ENCODE measurements at places on chromosomes 6 and 20. TPM values are rescaled to one million over a fixed set of nuclear protein-coding genes. Genes with fewer than 3 reads are reported as not detected.

GRCh38 chr20:17808357-17808756 is 108.6 kb downstream of the BANF2 start:
- peak; percentile 51 for DNase-seq

- DNase-seq, result no peak
Observed at GRCh38 chr6:37298958-37299357, 41.0 kb upstream of the TMEM217 start.

DNA sequence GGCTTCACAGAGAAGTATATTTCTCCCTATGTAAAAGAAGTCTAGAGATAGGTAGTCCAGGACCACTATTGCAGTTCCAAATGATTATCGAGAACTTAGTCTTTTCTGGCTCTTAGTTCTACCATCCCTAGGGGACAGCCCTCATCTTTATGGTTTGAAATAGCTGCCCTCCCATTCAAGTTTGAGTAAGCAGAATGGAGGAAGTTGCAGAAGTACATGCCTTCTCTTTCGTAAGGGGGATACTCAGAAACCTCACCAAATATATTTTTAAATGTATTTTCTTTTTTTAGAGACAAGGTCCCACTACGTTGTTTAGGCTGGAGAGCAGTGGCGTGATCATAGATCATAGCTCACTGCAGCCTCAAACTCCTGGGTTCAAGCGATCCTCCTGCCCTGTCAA is 236.8 kb upstream of the RREB1 start:
- no peak for DNase-seq

DNA sequence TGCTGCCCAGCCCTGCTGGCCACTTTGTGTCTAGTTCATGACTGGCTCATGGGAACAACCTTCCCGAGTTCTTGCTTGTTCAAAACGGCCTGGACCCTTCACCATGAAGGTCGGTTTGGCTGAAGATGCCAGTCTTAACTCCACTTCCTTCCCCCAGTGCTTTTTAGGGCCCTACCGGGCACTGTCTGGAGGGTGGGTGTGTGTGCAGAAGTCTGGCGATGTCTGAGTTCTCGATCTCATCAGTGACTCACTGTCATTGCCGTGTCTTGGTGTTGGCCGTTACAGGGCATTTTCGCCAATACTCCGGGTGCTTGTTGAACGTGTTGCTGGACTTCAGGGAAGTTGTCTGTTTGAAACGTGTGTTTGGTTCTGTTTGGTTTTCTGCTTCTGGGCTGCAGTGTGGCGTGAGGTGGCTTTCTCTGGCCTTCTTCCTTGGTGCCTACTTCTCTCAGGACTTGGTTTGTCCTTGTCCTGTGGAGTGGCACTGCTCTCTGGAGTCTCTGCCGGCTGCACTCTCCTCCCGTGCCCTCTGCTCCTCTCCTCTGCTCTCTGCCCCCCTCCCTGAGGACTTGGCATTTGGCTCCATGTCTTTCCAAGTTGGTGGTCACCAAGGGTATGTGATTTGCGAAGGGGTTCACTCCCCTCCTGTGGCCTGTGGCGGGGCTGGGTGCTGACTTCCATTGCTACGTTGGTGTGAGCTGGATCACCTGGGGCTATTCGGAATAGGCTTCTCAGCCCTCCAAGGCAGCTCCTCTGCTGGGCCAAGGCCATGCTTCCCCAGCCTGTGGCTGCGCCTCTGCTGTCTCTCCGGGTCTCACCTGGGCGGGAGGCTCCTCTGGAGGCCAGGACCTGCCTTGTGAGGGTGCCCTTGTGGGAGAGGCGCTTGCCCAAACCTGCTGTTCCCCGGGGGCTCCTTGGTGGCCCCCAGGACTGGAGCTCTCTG is 38.2 kb downstream of the PYGB start:
- peak; percentile 14 for DNase-seq

DNA sequence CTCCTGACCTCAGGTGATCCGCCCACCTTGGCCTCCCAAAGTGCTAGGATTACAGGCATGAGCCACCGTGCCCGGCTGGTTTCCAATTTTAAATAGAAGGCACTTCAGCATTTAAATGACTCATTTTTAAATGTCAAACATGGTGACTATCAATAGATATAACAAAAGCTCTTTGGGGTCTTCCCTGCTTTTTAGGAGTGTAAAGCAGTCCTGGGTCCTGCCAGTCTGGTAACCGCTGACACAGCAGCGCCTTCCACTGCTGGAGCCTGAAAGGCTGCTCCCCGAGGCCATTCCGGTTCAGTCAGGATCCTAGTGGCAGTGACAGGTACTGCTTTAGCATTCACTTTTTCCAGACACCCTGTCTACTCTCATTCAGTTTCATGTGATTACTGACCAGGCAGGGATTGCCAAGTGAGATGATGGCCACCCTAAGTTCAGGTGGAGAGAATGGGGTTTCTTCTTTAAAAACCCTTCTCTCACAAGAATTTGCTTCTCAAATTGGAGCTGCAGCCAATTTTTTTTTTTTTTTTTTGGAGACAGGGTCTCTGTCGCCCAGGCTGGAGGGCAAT is 5.1 kb downstream of the DIDO1 start:
- peak; percentile 40 for DNase-seq

CD93 gene
- total RNA-seq, result 46.3 TPM

DNA sequence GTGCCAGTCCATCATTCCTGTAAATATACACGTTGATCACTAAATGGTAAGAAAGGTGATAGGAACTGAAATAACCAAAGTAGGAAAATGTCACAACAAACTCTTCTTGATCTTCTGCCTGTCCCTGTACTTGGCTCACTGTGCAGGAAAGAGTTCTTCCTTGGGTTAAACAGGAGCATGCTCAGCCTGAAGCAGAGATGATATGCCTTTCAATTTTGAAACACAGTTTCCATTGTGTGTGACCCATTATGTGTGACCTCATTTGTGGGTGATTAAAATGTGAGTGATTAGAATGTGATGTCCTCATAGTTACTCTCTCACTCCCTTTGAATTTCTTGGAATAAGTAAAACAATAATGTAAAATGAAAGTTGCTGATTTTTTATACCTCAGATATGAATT is 427.2 kb upstream of the AGPAT4 start:
- no peak for DNase-seq

GRCh38 chr6:90297115-90297866 is 648 bp upstream of the BACH2 start:
- DNase-seq, result no peak

GRCh38 chr6:35368038-35368887 is 25.9 kb downstream of the PPARD start:
- DNase-seq, result no peak

HMGA1 gene
- 32.5 TPM for total RNA-seq

- peak; percentile 16 for DNase-seq
Observed at GRCh38 chr20:48622421-48622820, 205.4 kb downstream of the PREX1 start.

- DNase-seq, result no peak
Observed at GRCh38 chr20:14948416-14948815, 611.0 kb upstream of the FLRT3 start.

DNA sequence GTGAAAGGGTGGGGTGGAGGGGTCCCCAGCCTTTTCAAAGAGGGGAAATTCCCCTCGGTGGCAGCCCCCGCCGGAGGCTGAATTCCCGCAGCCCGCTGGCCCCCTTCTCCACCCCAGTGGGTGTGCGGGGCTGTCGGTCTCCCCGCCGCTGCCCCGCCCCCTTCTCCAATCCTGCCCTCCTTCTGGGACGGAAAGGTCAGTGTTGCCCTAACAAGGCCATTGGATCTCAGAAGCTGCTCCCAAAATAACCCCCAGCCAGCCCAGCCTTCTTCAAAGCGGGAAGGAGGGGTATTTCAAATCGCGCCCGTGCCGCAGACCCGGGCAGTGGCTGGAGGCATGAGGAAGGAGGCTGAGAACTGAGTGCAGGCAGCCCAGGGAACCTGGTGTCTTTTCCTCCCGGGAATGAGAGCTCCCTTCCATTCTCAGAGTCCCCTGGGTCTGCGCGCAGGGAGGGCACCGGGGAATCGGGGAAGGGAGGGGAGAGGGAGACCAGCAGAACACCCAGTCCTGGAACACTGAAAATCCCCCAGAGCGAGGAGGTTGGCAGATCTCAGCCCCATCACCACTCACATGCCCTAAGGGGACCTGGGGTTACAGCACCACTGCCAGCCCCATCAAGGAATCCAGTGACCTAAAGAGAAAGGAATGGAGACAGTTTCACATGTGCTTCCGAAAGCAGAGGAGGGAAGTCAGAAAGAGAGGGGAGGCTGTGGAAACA is at the start of gene JPH2:
JPH2 (minus strand) TSS at position 135 of the 718 bp plus-strand sequence. CDS start 483 bp downstream, outside the sequence.
- peak; percentile 66 for DNase-seq

- no peak for DNase-seq
Observed at GRCh38 chr6:73285674-73286283, 22.8 kb upstream of the KHDC1 start.

LEMD2 gene
- total RNA-seq, result 33.7 TPM

DNA sequence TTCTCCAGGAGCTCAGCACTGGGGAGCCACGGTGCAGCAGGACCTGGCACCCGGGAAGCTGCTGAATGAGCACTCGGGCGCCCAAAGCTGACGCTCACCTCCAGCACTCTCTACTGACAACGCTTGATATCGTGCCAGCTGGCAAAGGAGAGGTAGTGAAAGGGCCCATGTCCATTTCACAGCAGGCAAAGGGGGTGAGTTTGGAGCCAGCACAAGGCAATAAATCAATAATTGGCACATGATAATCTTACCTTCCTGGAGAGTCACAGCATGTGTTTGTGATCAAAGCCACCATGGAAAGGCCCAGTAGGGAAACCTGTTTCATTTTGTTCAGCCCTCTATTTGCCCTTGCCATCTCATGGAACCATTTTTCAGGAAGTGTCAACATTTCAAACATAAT is 23.3 kb upstream of the SMIM26 start:
- DNase-seq, result peak; percentile 51

GRCh38 chr6:134340179-134340975 is 22.5 kb upstream of the SGK1 start:
- no peak for DNase-seq

PNPLA1 gene
- not detected for total RNA-seq

- no peak for DNase-seq
Observed at GRCh38 chr6:13831615-13832014, 17.3 kb upstream of the MCUR1 start.

DNA sequence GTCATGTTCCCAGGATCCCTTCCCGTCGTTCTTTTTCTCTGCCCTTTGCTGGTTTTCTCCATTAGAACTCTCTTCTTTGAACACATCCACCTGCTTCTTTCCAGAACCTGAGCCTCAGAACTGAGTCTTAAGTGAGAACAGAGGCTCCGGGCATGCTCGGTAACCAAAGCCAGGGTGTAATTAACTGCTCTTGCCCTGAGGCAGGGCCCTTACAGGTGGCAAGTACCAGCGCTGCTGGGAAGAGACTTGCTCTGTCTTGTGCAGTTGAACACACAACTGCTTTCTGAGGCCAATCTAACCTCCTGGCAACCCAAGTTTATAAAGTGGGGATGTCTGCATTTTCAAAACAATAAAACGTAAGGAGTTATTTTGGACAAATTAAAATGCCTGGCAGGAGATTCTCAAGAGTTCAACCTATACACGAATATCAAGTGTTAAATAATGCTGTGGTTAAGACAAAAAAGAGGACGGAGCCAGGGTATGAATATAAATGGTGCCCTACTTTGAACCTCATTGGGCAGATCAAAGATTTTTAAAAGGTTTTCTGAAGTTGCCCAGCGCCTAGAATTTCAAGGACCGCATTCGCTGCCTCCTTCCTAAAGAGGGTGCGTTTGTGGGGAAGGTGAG is 12.4 kb upstream of the DEK start:
- DNase-seq, result no peak

DNA sequence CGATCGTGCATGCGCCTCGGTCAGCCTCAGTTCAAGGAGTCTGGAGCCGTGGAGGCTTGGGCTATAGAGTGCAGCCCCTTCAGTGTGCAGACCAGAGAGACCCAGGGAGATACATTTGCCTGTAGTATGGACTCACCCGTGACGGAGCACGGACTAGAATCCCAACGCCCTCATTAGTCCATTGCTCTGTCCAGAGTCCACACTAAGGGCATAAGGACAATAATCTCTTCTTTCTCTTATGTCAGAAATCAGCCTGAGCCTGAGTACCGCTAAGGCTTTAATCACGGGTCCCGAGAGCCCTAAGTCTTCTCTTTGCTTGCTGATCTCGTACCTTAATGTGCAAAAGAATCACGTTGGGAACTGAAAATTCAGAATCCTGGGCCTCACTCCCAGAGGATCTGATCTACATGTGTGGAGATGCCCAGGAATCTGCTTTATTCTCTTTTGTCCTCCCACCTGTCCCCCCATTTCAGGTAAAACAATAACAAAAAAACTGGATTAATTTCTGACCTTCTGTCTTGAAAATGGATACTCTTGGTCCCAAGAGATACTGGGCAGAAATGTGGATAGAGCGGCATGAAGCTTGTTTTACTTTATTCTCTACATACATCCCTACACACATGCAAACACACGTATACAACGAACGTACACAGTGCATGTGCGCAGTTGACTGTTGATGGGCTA is 671 bp downstream of the BPHL start:
- DNase-seq, result no peak

FOXC1 gene
- 25.9 TPM for total RNA-seq

GJA10 gene
- total RNA-seq, result not detected

DNA sequence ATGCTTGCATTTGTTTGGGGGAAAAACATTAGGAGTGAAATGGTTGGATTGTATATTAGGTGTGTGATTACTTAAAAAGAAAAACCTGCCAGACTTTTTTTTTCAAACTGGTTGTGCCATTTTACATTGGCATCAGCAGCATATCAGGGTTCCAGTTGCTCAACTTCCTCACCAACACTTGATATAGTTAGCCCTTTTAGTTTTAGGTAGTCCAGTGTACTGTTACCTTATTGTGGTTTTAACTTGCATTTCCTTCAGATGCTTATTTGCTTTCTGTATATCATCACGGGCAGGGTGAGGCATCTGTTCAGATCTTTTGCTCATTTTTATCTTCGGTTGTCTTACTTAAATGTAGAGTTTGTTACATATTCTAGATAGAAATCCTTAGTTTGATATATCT is 5.2 kb downstream of the XRN2 start:
- DNase-seq, result no peak

DNA sequence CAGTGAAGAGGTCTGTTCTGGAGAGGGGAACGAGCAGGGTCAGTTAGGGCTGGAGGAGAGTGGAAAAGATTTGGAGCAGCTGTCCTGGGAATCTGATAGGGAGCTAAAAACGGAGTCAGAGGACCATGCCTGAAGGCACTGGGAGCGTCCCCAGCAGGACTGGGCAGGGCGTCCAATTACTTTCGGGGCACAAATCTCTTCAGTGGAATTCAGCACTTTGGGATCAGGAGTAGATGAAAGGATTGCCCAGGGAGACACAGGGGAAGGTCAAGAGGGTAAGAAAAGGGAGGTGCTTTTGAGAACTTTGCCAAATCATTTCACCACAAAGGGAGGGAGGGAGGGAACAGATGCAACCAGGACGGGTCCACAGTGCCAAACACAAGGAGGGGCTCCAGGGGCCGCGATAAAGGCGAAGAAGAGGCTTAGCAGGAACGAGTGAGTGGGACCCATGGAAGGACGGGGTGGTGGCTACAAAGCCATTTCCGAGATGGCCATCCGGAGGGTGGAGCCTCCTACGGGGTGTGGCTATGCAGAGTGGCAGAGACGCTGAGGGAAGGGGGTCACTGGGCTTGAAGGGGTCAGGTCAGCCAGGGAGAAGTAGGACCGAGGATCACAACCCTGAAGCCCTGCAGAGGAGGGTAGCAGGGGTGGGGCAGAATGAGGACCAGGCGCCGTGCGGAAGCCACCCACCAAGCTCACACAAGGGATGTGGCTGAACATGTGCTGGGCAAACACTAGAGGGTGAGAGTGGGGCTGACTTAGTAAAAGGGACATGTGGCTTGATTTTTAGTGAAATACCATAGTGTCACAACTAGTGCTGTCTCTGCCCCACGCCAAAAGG is 180.0 kb upstream of the RREB1 start:
- DNase-seq, result peak; percentile 41
